Cortex of kidney (tissue), 1 donor: ENCODE measurements at places on chromosomes 11 and 22.

GRCh38 chr22:37383341-37383740, 43.9 kb downstream of the ELFN2 start:
- no peak for DNase-seq

- DNase-seq, result no peak
Observed at GRCh38 chr22:49719046-49719445, 108.6 kb downstream of the BRD1 start.

- no peak for DNase-seq
Observed at GRCh38 chr22:16953206-16954059, 54.6 kb downstream of the GAB4 start.

DNA sequence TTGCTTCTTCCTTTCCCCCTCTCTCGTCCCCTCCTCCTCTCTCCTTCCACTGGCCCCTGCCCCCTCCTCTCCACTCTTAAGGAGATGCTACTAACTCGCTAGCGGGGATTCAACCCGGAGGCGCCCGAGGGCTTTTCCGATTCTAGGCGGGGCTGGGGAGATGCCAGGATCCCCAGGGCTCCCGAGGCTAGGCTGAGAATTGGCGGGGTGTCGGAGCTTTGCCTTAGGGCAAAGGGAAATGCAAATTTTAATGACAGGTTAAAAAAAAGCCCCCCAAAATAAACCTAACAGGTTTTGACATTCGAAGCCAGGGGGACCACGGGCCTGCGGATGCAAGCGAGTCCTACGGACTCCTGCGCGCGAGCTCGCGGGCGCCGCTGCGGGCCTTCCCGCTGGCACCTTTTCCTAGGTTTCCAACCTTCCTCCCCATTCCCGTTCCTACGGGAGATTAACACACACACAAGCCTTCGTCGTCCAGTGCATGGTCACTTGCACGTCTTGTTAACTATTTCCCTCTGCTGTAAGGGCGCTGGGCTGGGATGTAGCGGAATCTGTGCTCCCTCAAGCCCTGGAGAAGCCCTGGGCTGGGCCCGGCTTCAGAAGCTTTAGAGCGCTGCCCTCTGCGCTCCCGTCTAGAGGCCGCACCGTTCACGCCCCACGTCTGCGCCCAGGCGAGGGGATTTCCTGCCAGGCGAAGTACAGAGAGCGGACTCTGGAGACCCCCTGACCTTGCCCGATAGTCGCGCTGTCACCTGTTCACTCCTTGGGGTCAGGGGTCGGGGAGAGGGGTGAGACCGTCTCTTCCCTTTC, 729 bp upstream of the ALX4 start:
- DNase-seq, result no peak

- DNase-seq, result no peak
Observed at GRCh38 chr22:47044722-47045535, 282.5 kb downstream of the TBC1D22A start.

- DNase-seq, result no peak
Observed at GRCh38 chr22:24061124-24061684, 50.1 kb downstream of the CABIN1 start.

- DNase-seq, result no peak
Observed at GRCh38 chr11:1966531-1966930, 19.4 kb downstream of the MRPL23 start.

DNA sequence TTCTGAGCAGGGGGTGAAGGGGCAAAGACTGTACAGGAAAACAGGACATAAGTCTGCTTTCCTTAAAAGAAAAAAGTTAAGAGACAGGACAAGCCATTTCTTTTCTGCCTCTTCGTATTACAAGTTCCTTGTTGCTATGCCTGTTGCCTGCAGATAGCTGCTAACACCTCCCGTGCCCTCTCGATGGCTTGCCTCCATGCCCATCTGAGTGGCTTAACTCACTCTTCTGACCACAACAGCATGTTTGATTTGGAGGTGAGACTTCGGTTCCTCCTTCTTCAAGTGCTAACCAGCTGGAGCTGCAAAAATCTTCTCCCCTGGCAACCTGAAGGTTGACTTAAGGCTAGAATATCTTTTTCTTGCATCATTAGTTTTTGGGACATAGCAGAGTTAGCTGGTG, 103.1 kb downstream of the PRR5L start:
- DNase-seq, result no peak

- no peak for DNase-seq
Observed at GRCh38 chr22:47094861-47095330, 332.4 kb downstream of the TBC1D22A start.

DNA sequence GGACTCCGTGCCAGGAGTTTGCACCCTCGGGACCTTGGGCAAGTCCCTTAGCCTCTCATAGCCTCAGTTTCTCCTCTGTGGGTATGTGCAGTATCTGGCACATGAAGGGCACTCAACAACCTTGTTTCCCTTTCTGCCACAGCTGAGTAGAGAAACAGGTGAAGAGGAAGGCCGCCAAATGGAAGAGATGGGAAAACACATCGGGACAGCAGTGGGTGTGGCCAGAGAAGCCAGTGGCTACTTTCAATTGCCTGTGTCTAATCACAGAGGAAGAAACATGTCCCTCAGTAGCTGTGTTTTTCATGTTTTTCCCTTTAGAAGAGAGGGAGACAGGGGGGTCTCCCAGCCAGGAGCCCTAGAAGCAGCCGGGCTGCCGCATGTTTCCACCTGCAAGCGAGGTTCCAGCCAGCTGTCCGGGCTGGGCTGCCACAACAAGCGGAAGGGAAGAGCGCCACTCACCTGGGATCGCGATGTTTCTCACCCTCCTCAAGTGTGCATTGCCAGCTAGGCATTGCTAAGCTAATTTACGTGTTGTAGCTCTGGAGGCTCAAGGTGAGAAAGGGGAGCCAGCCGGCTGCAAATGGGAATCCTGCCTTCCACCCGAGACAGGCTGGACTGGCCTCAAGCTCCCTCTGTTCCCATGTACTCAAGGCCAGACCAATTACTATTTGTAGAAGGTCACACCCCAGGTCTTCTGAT, 16.7 kb downstream of the ASPHD2 start:
- DNase-seq, result no peak

- no peak for DNase-seq
Observed at GRCh38 chr11:58775066-58775708, 43.4 kb upstream of the GLYAT start.

DNA sequence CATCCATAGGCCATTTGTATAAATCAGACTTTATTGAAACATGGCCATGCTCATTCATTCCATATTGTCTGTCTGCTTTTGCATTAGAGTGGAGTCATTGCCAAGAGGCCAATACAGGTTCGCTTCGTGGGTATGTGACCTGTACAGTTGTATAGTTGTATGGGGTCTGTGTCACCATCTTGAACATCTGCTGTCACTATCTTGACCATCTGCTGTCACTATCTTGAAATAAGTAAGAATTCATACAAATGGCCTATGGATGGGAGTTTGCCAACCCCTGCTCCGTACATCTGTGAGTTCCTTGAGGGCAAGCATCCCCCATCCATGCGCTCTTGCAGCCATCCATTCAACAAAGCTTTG, 44.4 kb upstream of the ANO1 start:
- no peak for DNase-seq

DNA sequence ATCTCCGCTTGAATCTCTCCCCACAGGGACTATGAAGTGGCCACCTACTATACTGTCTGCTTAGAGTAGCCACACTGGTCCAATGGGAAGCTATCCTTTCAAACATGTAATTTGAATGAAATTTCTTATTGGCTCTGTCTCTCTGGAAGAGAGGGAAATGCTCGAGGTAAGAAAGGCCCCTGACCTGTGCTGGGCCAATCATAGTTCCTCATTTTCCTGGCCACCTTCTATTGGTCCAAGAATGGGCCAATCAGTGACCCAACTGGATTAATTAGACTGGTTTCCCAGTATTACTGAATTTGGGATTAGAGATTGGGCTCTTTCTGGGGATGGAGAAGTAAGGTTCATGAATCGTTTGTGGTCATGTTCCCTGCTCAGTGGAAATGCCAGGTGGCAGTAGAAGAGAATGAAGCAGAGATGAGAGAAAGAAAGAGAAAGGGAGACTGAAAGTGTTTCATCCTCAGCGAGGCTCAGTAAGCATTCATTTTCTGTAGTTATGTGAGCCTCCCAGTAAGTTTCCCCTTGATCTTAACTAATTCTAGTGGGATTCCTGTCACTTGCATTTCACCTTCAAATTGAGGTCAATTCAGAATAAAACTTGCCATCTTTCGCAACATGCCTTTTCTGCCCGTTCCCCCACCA, 8.4 kb upstream of the MMP20 start:
- DNase-seq, result no peak
